Activated T-cell treated with anti-CD3 and anti-CD28 coated beads for 1 hour (primary cell): ENCODE measurements at places on chromosomes 6 and 20.

DNA sequence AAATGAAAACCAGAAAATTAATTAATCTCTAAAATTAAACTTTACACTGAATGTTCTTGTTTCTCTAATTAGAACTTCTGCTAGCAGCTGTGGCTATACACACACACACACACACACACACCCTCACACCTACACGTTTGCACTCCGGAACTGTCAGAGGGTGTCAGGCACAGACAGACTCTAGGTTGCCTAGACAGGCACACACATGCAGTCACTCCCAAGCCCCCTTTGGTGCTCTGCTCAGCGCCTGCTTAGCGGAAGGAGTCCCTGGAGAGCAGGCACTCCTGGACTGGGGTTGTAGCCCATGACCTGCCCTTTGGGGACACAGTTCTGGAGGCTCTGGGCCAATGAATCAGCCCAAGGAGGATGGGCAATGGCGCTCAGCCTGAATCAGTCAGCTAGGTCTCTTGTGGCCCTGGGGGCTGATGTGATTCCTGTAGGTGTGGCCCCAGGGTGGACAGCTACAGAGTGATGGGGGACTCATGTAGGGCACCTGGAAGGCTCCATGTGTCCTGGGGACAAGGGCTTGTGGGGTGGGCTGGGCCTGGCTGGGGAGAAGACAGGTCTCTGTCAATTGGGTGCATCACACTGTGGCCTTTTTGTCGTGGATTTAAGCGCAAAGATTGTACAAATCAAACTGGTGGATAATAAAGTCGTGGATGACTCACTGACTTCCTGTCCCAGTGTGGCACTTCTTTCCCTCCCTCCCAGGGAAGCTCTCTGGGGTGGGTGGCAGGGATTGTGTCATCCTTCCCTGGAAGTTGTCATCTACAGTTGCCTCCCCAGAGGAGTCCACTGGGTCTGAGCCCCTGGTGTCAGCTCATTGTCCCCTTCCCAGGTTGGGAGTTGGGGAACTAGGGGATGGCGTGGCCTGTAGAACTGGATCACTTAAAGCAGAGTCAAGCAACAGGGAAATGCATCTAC is 8.8 kb downstream of the TMEM151B start:
- DNase-seq: no peak

DNA sequence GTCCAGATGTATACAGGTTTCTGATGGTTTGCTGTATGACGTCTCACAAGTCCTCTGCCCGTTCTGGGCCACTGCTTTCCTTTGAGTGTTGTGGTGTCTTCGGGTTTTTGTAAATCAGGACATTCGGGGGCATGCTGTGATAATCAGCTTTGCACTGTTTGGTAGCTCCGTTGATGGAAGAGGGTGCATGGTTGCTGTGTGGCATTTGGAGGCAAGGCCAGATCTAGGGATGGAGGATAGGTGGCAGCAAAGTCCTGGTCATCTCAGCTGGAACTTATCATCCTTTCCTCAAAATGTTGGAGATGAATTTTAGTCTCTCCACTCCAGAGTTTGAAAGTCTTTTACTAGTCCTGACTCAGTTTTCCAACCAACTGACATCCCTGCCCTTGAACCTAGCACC is 91.0 kb downstream of the SCP2D1 start:
- no peak for DNase-seq

DNA sequence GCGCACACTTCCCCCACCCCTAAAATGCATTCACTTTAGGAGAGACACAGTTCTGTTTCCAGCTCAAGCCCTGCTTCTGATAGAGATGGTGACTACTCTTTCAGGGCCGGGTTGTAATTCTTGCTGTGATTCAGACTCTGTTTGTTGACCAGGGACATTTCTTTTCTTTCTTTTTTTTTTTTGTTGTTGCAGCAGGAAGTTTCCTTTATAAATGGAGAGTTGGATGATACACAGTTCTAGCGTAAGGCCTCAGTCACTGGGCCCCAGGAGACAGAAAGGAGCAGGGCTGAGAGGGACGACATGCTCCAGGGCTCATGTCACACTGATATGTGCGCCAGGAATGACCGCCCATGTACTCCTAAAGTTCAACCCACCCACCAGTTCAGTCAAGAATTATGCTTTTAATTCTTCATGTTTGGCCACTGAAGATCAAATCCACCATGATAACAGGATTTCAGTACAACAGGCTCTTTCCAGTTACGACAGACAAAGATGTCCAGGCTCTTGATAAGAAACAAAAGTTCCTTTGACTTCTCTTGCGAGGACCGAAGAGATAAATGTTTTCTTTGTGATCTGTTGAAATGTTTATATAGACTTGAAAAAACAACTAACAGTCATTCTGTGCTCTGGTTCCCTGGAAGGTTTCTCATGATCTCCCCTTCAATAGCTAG is 142.5 kb downstream of the CD164 start:
- DNase-seq: no peak

DNA sequence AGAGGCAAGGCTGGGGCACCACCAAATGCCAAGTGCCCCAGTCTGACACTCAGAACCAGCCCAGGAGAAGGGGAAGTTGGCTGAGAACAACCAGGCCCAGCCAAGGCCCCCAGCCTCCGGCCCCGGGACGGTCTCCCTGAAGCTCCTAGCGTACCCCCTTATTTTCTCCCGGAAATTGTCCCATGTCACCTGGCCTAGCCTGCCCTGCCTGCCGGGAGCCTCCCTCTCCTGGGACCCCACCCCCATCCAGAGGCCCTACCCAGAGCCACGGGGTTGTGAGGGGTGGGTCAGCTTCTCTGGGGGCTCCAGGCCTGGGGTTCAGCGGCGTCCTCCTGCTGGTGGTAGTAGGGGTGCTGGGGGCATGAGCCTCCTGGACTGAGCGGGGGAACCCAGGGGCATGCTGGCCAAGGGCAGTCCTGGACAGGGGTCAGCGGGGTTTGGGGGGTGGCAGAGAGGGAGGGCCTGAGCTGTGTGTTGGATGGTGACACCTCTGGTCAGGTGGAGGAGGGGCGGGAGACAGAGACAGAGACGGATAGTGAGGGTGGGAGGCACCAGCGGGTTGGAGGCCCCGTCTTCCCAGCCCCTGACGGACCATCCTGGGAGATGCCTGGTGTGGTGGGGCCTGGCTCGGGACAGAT is 7.9 kb upstream of the SLCO4A1 start:
- no peak for DNase-seq

DNA sequence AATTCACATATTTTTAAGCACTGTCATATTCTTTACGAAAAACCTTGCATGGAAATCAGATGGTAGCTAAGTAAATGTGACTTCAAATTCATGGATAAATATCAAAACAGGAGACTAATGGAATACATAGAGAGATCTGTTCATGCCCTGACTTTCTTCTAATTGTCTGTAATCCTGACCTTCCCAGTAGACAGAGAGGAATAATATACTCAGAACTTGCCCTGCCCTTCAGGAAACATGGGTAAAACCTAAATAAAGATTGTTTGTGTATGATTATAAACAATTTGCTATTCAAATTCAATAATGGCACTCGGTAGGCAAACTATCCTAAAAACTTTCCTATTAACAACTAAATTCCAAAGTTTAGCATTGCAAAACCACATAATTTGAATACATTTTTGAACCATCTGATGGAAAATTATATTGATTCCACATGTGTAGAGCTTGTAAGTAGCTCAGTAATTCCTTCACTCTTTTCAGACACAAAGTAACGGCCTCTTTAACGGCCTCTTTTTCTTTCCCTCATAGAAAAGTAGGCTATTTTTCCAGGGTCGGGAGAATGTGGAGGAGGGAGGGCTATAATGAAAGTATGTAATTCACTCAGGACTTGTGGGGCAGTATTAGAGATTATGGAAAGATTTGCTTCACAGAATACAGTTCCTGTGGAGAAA is 227.6 kb downstream of the ALDH8A1 start:
- DNase-seq: no peak

GRCh38 chr20:34547844-34548613 is 10.5 kb upstream of the MAP1LC3A start:
- DNase-seq: no peak

DNA sequence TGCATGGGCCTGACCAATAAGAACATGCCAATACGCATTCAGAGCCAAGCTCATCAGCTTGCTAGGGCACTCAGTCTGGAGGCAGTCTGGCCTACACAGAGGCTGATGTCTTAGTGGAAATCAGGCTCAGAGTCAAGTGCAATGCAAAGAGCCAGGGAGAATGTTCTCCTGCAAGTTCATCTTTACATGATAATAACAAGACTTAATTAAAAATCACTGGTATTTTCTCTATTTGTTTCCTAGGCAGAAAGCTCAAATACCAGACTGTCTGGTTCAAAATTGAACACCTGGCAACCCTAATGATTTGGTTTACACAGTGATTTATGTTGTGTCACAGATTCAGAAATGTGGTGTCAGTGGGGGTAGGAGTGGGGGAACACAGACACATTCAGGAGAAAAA is 689.3 kb upstream of the FLRT3 start:
- no peak for DNase-seq

GRCh38 chr6:55670850-55671413 is 91.9 kb upstream of the HMGCLL1 start:
- no peak for DNase-seq

GRCh38 chr6:158232316-158233213 is 64.4 kb downstream of the GTF2H5 start:
- peak; percentile 33 for DNase-seq

- DNase-seq: no peak
These were observed 16.6 kb upstream of the MAP7 start for GRCh38 chr6:136566851-136567250.

DNA sequence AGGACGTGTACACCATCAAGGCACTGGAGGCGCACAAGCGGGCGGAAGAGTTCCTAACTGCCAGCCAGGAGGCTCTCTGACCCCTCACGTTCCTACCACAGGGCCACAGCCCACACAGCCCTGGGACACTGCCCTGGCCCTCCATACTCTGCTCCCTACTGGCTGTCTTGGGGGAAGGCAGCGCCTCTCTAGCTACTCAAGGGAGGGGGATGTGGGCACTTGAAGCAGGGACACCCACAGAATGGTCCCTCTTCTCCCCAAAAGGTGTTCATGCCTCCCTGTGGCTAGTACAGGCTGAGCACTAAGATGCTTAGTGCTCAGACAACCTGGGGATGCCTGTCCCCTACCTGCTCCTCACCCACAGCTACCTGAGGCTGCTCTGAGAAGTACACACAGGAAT is 2.5 kb downstream of the MEA1 start:
- no peak for DNase-seq

DNA sequence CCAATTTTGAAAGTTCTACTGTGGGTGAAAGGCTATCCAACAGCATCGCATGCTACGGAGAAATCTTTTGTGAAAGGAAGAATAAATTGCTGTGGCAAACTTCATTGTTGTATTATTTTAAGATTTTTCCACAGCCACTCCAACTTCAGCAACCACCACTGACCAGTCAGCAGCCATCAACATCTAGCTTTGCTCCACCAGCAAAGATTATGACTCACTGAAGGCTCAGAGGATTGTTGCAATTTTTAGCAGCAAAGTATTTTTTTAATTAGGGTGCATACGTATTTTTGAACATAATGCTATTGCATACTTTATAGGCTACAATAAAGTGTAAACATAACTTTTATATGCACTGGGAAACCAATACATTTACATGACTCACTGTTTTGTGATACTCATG is 493.5 kb downstream of the TFAP2A start:
- DNase-seq: no peak

GRCh38 chr20:40993794-40994540 is 34.7 kb upstream of the TOP1 start:
- no peak for DNase-seq

GRCh38 chr6:13479971-13480434 is 7.4 kb downstream of the GFOD1 start:
- DNase-seq: no peak

DNA sequence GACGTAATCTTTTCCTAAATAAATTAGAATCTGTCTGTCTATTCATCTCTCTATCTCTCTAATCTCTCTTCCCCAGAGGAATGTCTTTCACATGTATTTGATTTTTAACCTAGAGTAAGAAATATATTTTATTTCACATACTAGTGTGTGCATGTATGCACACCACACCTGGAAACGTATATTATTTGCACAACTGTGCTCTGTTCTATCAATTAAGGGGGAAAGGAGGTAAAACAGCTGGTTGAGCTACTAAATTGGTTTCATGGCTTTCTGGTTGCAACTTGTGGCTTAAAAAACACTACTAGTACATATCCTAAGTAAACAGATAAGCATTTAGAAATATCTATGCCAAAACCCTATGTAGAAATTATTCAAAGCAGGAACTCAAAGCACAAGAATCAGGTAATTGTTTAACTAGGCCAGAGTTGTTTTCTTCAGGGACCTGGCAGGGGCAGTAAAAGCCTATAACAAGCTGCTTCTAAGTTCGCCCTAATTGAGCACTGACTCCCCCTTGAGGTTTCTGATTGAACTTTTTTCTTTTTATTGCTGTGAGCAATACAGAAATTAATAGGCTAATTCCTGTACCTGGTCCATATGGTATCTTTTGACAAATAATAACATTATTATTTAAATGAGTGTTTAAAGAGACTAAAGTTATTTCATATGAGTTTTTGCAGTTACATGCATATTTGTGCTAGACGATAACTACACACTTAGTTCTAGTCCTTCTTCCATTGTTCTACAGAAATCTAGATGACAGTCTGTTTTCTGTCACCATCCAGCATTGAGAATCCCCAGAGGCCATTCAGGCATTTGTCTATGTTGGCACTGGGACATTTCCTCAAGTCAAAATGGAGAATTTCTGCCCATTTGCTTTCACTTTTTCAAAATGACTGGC is 88.6 kb downstream of the MCHR2 start:
- DNase-seq: no peak

GRCh38 chr20:48932375-48932941 is 10.9 kb downstream of the ARFGEF2 start:
- DNase-seq: no peak

GRCh38 chr20:17571153-17571527 is 1.3 kb downstream of the DSTN start:
- no peak for DNase-seq

GRCh38 chr6:53506872-53507271 is 38.0 kb downstream of the GCLC start:
- no peak for DNase-seq

GRCh38 chr20:33278700-33279099 is 4.3 kb upstream of the BPIFB1 start:
- DNase-seq: no peak

GRCh38 chr6:45698046-45698445 is 317.6 kb downstream of the CLIC5 start:
- no peak for DNase-seq

GRCh38 chr20:13183005-13183404 is 38.1 kb upstream of the ISM1 start:
- no peak for DNase-seq

GRCh38 chr6:3009930-3010329 is 10.2 kb downstream of the NQO2 start:
- DNase-seq: no peak

GRCh38 chr6:62286470-62286843 is 432 bp upstream of the KHDRBS2 start:
- DNase-seq: no peak

GRCh38 chr6:41306187-41306854 is 19.8 kb upstream of the TREM1 start:
- peak; percentile 18 for DNase-seq
